Stimulated activated CD4-positive, alpha-beta T cell treated with anti-CD3 and anti-CD28 coated beads, Interleukin-2, amount 100 ng/mL, for 24 hours (primary cell): ENCODE measurements at places on chromosomes 1 and 21.

GRCh38 chr1:2238361-2239012 is 10.4 kb downstream of the SKI start:
- DNase-seq: no peak

DNA sequence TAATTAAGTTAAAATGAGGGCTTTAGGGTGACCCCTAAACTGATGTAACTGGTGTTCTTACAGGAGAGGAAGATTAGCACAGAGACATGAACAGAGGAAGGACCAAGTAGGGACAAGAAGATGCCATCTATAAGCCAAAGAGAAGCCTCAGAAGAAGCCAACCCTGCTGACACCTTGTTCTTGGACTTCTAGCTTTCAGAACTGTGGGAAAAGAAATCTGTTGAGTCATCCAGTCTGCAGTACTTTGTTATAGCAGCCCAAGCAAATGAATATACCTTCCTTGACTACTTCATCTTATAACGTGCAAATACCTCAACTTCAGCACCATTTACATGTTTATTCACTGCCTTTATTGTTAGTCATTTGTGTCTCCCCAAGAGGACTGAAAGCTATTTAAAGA is 3.4 kb downstream of the ZBTB21 start:
- no peak for DNase-seq

DNA sequence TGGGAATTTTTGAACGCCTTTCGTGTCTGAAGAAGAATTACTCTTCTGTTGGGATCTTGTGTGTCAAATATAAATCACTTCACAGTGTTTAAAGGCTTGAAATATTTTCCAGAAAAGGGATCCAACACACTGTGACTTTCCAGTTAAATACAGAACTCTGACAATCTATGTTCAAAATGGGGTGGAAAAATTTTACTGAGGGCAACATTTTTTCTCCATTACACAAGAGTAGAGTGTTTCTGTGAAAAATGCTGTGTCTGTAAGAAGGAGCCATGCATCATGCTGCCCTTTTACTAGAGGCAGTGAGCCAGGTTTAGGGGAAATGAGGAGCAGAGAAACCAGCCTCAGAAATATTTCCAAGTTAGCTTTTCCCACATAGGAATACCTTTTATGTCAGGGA is 86.5 kb downstream of the VPS13D start:
- no peak for DNase-seq

- DNase-seq: no peak
Measured at GRCh38 chr1:160744852-160745520, 5.9 kb downstream of the SLAMF7 start.

DNA sequence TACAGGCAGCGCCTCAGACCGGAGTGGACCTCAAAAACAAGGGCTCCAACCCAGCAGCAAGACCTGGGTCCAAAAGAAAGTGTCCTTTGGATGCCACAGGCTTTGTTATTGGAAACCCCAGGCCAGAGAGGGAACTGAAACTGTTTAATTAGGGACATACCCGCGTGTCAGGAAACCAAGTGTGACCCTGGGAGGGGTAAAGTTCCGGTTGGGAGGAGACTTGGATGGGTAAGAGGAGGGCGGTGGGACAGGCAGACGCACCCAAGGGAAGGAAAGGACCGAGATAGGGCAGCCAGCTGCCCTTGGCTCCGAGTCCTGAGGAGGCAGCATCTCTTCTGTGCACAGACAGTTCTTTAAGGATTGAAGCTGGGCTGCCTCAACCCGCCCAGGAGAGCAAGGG is 71.4 kb downstream of the CDC7 start:
- DNase-seq: no peak

- no peak for DNase-seq
Measured at GRCh38 chr1:159532922-159533321, 2.9 kb downstream of the OR10J5 start.

DNA sequence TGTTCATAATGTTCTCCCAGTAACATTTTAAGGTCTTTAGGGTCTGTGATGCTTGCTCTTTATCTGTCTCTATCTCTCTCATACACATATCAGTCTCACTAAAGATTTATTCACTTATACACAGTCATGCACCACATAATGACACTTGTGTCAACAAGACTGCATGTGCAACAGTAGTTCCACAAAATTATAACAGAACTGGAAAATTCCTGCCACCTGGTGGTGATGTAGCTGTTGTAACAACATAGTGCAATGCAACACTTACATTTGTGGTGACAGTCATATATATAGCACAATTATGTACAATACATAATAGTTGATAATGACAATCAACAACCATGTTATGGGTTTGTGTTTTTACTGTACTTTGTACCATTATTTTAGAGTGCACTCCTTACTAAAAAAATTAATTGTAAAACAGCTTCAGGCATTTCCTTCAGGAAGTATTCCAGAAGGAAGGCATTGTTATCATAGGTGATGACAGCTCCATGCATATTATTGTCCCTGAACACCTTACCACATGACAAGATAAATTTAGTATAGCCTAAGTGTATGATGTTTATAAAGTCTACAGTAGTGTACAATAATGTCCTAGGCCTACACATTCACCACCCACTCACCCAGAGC is 8.1 kb downstream of the TDRD5 start:
- DNase-seq: no peak

DNA sequence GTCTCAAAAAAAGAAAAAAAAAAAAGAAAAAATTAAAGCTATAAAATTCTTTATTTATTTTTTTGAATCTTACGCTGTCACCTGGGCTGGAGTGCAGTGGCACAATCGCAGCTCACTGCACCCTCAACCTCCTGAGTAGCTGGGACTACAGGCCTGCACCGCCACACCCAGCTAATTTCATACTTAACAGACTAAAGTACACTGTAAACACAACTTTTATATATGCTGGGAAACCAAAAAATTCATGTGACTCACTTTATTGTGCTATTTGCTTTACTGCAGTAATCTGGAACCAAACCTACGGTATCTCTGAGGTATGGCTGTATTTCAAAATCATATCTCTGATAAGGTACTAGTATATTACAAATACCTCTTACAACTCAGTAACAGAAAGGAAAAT is 40.3 kb downstream of the HSF2BP start:
- DNase-seq: no peak

DNA sequence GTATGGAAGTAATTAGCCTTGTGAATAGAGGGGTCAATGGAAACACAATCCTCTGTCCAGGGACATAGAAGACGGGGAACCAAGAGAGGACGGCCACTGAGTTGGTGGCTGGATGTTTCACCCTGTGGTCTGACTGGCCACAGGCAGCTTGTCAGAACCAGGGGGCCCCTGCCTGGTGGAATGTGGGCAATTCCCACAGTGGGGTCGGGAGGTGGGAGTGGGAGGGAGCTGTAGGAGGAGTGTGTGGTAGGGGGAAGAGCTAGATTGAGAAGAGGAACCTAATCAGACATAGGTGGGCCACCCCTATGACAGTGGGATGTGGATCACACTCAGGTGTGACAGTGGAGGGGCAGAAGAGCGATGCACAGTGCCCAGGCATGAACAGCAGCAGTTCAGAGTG is 31.3 kb downstream of the TRIM62 start:
- no peak for DNase-seq

- DNase-seq: no peak
Measured at GRCh38 chr1:180751921-180752320, 120.1 kb downstream of the XPR1 start.

DNA sequence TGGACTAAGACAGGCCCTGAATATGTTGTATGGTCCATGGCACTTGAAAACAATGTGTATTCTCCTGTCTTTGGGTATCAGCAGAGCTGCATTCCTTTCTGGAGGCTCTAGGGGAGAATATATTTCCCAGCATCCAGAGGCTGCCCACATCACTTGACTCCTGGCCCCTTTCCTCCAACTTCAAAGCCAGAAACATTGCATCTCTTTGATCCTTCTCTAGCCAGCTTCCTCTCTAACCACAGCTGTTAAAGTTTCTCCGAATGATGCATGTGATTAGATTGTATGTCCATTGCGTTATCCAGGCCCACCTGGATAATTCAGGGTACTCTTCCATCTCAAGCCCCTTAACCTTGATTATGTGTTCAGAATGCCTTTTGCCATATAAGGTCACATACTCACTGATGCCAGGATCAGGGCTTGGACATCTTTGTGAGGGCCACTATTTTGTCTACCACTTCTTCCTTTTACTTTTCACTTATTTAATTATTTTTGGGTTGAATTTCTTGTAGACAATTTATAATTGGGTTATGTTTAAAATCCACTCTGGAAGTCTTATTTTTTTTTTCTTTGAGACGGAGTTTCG is 5.3 kb downstream of the CHD1L start:
- DNase-seq: no peak

DNA sequence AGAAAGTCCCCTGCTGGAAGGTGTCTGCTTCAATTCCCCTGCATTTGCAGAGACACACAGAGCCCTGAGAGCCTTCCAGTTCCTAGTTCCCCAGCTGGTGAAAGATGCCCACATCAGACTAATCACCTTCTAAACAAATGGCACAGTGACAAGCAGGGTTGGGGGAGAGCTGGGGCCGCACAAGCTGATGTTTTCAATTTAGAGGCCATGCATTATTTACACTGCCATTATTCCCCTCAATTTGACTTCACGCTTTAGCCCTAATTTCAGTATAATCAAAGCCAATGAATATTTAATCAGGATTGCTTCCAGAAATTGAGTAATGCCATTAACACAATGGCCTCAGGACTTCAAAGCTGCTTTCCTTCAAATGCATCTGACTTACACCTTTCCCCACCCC is 81.5 kb downstream of the BEND5 start:
- DNase-seq: no peak

GRCh38 chr1:46735708-46736324 is 16.9 kb upstream of the EFCAB14 start:
- DNase-seq: no peak
